Transverse colon (tissue), 4 donors: ENCODE measurements at places on chromosomes 2 and 18. TPM values are rescaled to one million over a fixed set of nuclear protein-coding genes. Genes with fewer than 3 reads are reported as not detected.

GRCh38 chr2:217222309-217222910 lies 362.5 kb upstream of the TNP1 start:
- DNase-seq: no peak

MSTN gene
- not detected for total RNA-seq

ASNSD1 gene
- total RNA-seq: 11.3 TPM

ZFP36L2 gene
- total RNA-seq: 254 TPM
